ENCODE measurements at places on chromosomes 6 and 20.

DNA sequence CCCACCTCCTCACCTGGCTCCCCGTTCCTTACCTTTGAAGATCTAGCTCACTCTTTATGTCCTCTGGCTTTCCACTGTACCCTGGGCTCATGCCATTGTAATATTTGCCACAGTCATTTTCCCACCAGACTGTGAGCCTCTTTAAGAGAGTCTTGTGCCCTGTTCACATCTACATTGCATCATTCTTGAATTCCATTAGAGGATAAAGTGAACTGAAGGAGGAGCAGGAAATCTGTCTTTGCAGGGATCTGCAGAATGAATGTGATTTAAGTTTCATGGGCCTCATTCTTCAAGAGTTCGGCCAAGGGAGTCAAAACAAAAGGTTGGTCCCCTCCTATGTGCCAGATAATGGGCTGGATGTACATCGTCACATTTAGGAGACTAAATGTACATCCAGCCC is 272.6 kb upstream of the CITED2 start:
- DNase-seq: no peak

DNA sequence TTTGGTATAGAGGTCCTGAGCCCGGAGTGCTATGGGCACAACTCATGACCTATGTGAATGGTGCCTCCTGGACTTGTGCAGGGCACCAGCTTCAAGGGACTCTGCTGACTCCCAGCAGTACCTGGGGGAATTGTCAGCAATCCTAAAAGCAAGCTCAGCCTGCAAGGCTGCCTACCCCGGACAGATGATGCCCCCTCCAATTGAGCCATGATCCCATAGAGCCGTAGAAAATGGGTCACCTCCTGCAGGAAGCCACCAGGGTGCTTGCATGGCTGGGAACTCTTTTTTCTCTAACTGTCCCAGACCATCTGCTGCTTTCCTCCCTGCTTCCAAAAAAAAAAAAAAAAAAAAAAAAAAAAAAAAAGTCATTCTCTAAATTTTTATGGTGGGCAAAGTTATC is 12.9 kb upstream of the PRND start:
- DNase-seq: no peak

DNA sequence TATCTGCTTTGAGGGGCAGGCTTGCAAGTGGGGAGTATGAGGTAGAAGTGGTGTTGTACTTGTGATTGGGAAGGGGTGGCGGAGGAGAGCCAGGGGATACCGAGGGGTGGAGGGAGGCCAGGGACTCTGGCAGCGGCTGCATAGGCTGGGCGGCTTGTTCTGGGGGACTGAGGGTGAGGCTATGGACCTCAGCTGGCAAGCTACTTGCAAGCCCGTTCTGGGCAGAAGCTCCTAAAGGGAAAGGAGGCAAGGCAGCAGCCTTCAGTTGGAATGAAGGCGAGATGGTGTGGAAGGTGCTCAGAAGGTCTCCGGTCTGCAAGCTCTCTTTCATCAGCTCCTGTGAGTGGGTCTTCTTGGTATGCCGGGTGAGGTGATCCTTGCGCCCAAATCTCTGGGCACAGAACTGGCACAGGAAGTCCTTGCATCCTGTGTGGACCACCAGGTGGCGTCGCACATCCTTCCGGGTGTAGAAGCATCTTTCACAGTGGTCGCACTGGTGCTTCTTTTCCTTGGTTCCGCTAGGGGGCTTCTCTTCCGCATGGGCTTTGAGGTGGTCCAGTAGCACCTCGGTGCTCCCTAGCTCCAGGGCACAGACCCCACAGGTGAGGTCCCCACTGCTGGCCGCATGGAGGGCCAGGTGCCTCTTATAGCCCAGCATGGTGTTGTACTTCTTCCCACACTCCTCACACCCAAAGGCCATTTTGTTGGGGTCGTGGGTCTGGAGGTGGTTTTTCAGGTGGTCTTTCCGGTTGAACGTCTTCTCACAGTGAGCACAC is 66.0 kb downstream of the PLAGL1 start:
- peak; percentile 50 for DNase-seq

DNA sequence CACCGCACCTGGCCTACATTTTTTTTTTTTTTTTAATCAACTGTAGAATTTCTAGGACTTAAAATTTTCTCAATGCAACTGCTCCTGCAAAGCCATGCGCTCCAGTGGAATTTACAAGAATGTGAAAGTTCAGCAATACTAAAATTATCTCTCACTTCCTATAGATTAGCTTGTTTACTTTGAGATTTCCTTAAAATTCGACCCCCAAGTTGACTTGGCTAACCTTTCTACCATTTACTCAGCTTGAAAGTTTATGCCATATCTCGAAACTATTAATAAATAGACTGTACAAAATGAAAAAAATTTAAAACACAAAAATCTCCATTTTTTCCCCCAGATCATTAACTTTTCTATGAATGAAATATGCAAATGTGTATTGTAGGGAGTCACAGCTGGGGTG is 64.3 kb downstream of the ZBTB2 start:
- no peak for DNase-seq

- DNase-seq: no peak
Measured at GRCh38 chr6:158863646-158864045, 44.5 kb upstream of the EZR start.

DNA sequence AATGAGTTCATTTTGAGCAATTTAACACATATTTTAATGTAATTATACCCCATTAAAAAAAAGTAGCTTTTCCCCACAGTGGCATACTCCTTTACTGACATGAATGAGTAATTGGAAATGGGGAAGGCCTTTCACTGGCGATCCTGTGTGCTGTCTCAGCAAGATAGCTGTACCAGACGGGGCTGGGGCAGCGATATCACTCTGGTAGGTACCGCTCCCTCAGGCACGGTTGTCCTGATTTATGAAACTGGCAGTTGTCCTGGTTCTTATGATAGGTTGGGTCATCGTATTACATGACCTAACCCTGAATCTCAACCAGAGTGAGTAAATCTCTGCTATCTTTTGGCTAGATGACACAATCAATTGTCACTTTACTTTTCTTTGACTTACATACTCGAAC is 355.0 kb upstream of the MAP3K7 start:
- no peak for DNase-seq

- no peak for DNase-seq
Measured at GRCh38 chr20:49448917-49449316, 33.6 kb downstream of the KCNB1 start.

GRCh38 chr20:44518248-44518647 is 3.6 kb downstream of the SERINC3 start:
- DNase-seq: no peak

DNA sequence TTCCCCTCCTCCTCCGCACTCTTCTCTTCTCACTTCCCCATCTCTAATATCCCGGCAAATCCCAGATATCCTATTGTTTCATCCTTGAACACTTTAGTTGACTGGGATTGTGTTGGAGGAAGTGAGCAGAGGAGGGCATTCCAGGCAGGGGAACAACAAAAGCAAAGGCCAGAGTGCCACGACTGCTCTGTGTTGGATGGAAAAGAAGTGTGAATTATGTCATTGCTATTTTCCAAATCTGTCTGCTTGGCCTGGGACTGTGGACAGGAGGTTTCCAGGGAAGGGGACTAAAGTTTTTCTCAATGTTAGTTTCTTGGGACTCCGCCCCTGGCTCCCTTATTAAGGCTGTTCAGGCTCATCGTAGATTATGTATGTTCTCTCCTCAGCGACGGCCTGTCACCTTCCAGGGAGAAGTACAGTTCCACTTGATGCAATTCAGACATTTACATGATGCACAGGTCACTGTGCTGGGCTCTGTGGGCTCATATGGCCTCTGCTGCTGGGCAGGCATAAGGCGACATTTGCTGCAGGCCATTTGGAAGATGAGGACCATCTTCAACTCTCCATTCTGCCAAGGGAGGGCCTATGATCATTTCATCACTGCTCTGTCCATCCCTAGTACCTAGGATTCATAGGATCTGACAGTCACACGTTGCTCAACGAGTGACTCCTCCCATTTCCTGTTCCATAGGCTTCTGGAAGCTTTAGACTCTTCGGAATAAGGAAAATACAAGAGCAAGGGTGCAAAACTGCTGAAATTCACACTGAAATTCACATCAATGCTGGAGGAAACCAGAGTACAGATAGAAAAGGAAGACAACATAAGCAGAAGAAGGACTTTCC is 99.1 kb upstream of the KCNK16 start:
- no peak for DNase-seq

DNA sequence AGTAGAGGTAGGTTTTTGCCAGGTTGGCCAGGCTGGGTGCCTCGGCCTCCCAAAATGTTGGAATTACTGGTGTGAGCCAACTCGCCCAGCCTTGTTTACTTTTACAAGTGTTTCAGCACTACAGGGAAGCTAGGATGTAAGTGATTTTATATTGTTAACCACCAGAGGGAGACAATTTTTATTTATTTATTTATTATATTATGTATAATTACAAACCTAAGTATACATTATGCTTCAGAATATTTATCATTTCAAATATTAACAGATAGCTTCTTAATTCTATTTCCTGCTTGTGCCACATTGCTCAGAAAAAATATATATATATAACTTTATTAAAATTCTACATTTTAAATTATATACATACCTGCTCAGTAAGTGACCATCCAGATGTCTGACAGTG is 9.8 kb downstream of the MMUT start:
- no peak for DNase-seq

DNA sequence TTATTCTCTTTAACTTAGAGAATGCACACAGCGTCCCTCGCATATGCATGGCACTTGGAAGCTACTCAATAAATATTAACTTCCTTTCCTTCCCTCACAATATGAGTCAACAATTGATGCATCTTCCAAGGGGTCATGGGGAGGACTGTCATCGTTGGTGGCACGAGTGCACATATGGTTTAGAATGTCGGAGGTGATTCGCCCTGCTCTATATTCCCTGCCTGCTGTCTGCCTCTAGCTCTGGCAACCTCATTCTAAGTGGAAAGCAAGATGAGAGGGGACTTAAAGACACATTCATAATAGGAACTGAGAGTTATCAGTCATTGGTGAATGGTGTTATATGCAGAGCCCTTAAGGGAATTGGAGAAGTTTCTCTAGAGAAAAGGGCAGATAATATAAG is 44.6 kb downstream of the MAK start:
- DNase-seq: no peak

DNA sequence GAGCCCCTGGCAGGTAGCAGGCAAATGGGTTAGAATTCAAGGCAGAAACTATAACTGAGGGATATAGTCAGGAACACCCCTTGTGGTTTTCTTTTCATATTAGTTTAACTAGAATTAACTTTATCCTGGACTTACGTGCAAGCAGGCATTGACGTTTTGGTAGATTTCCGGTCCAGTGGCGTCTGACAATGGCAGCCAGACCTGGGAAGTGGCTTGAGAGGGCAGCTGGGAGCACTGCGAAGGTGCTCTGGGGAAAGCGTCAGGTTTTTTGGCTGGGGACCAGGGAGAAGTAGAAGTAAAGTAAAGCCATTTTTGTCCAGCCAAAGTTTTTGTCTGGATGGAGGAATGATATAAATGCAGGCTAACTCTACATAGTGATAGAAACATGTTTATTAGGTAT is 8.4 kb upstream of the ACSS1 start:
- DNase-seq: no peak

- DNase-seq: no peak
Measured at GRCh38 chr20:10657453-10657852, 16.3 kb downstream of the JAG1 start.

Measured in CD4-positive, alpha-beta T cell treated with Interleukin-2 at 100 ng/mL for 4 hours (primary cell).